ENCODE measurements at places on chromosomes 11 and 22. TPM values are rescaled to one million over a fixed set of nuclear protein-coding genes. Genes with fewer than 3 reads are reported as not detected.

The OR10G8 gene
- not detected for total RNA-seq

The CHRM1 gene
- not detected for total RNA-seq

DNA sequence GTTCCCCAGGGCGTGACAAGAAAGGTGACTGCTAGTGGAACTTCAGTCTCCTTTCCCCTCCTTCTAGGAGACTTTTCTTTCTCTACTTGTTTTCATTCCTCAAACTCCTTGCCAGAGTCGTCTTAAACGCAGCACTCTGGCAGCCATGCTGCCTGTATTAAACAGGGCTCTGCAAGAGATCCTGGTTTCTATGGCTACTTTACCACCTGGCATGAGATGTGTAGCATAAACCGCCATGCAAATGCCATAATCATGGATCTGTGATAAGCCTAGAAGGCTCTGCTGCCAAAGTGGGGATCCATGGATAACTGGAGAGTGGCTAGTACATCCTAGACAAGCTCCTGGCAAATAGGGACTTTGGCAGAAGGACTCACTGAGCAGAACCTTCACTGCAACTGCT lies 321.1 kb downstream of the CADM1 start:
- DNase-seq: no peak

- DNase-seq: no peak
These were observed 28.2 kb downstream of the TPBGL start for GRCh38 chr11:75268626-75269366.

The TTC36 gene
- 0.84 TPM for total RNA-seq

GRCh38 chr11:110358336-110358735 lies 61.9 kb upstream of the RDX start:
- no peak for DNase-seq

DNA sequence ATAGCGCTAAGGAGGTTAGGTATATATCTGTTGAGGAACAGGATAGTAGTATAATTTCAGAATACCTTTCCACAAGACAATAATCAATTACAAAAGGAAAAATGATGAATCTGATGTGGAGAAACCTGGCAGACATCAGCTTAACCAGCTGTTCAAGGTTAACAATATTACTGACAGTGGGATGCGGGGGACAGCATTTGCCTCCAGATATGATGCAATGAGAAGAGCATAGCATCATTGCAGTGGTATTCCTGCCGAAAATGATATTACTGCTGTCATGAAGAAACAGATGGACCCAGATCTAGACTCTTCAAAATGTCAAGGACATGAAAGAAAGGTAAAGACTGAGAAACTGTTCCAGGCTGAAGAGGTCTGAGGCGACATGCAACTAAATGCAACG lies 49.7 kb downstream of the RBFOX2 start:
- DNase-seq: no peak

DNA sequence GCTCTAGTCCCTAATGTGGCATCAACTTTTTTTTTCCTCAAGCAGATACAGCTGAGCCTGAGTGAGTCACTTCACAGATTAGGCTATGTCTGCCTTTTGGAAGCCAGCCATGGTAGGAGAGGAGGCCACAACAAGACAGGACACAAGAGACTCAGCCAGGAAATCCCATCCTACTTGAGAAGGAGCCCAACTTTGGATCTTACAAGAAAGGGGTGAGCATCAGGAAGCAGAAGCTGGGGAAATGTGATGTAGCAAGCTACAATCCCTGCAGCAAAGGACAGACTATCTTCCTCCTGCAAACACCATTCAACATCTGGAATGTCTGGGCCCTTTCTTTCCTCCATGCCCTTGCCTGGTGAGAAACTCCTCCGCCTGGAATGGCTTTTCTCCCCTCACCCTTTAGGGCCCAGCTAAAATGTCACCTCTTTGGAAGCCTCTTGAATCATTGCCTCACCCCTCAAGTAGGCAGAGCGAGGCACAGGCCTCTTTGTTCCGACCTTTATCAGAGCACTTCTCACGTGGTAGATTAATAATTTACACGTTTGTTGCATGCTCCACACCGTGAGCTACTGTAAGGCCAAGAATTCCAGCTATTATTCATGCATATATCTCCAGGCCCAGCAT lies 156.4 kb upstream of the PITPNB start:
- DNase-seq: no peak

- no peak for DNase-seq
These were observed 751.5 kb upstream of the CCDC179 start for GRCh38 chr11:23611726-23612125.

The THY1 gene
- total RNA-seq: 0.35 TPM

The CXCR5 gene
- total RNA-seq: 30.8 TPM

GRCh38 chr22:33579448-33580093 lies 340.7 kb downstream of the LARGE1 start:
- DNase-seq: no peak

The LMNTD2 gene
- 1.3 TPM for total RNA-seq

DNA sequence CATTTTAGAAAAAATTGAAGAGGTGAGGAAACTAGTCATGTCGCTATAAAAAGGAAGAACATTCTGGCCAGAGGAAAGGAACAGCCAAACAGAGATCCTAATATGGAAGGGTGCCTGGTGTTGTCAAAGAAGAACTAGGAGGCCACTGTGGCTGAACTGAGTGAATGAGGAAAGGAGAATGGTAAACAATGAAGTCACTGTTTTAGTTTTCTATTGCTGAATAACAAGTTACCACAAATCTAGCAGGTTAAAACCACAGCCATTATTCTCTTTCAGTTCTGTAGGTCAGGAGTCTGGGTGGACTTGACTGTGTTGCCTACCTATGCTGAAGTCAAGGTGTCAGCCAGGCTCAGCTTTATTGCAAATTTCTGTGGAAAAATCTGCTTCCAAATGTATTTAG lies 549.3 kb upstream of the CCDC90B start:
- no peak for DNase-seq

DNA sequence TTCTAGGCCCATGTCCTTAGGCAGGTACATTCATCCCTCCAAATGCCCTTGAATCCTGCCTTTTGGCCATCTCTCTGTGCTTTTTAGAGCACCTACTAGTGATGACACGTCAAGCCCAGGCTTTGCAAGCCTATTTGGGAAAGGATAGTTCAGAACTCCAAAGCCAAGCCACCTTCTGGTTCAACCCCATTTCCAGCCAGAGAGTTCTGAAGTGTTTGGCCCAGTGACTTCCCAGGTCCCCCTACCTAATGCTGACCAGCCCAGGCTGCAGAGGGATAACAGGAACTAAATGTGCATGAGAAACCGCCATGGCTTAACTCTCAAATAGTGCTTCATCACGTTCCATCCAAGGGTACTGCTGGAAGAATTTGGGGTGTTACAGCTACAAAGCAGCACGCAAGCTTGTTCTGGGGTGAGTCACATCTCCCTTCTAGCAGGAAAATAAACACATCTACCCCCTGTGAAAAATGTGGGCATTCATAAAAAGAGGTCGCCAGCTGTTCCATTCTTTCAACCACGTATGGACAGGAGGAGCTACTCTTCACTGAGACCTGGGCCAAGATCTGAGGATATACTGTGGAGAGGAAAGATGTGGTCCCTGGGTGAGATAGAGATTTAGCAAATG lies 2.0 kb upstream of the FXYD6 start:
- no peak for DNase-seq
